ENCODE measurements at places on chromosomes 7 and 10. TPM values are rescaled to one million over a fixed set of nuclear protein-coding genes. Genes with fewer than 3 reads are reported as not detected.

The GIMAP4 gene
- 41.7 TPM for total RNA-seq

The ZNF488 gene
- total RNA-seq = not detected

The LFNG gene
- total RNA-seq = 4.7 TPM

The BTBD16 gene
- not detected for total RNA-seq

The PON1 gene
- total RNA-seq = not detected

The EPHA1 gene
- total RNA-seq = 0.13 TPM

The RADIL gene
- total RNA-seq = 1.1 TPM

The HOXA13 gene
- total RNA-seq = not detected

The TRRAP gene
- 33.0 TPM for total RNA-seq

The FFAR4 gene
- 2.5 TPM for total RNA-seq

The SMKR1 gene
- total RNA-seq = 0.69 TPM

The CRPPA gene
- 1.3 TPM for total RNA-seq

The OR2A42 gene
- total RNA-seq = not detected

The GPR26 gene
- total RNA-seq = not detected

The SPDYE8 gene
- total RNA-seq = not detected

The GIMAP2 gene
- total RNA-seq = 15.1 TPM

The SMC3 gene
- 22.9 TPM for total RNA-seq

The GPR146 gene
- total RNA-seq = 76.4 TPM

The CHN2 gene
- 21.4 TPM for total RNA-seq

The PNLIPRP1 gene
- not detected for total RNA-seq
